ENCODE measurements at places on chromosomes 3 and 15.

DNA sequence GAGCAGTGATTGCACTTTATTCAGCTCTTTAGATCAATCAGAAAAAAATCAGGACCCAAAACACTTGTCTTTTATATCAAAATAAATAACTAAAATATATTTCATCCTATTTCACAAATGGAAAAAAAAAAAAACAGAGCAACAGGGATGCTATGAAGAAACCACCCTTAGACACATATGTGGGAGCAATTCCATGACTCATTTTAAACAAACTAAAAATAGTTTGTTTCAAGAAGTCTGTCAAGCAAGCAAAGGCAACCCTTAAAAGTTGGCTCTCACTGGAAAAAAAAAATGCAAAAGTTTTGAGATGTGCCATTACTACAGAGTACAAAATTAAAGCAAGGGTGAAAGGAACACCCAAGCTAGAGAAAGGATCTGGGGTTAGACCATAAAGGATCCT, 5.7 kb downstream of the ATP13A3 start:
- no peak for DNase-seq

DNA sequence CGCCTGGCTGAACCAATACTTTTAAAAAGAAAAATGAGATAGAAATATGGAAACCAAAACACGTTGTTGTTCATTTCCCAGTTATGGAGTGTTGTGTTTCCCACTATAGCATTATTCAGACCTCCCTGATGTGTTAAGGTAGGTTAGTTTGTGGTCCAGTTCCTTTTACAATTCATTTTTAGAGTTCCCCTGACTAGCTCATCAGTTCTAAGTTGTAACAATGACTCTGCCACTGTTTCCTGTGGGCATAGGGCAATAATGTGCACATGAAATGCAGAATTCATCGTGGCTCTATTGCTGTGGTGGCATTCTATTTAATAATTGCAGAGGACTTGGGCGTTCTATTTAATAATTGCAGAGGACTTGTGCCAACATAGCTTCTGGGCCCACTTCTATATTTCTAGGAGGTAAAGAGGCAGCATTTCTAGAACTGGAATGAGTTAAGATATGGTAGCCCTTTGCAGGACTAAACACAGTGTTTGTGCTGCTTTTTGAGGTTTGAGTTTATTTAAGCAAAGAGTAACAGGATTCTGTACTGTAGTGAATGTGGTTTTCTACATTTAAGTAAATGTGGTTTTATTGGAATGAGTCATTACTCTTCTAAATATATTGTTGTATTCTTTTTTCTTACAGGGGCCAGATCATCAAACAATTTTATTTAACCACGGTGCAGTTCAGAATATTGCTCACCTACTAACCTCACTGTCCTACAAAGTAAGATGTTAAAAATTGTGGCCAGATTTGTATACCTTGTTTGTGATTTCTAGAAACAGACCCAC, 47.5 kb downstream of the ARMC8 start:
- DNase-seq, result no peak

DNA sequence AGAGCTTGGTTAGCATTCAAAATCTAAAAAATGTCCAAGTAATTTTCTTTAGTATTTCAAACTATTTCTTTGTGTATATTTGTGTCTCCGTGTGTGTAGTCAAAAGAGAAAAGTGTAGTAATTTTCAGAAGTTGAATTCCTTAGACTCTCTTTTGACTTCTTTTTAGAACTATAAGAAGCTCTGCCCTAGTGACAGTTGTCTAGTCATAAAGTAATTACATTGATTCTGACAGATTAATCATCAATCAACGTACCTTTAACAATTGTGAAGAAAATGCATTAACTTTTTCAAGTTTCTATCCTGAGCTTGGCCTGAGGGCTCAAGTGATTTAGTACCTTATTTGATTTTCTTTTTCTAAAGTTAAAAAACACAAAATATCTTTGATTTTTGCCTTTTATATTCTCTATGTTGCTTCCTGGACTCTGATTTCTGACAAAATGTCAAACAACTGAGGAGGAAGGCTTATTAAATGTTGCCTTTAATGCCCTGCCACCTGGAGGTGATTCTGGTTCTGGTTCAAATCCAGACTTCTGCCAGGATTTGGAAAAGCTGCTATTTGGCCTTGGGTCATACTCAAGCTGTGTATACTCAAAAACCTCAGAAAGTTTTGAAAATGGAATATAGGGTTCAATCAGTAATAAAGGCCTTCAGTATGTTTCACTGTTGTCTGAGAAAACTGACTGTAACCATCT, 653.6 kb downstream of the NSUN3 start:
- no peak for DNase-seq

- DNase-seq, result no peak
These were observed 20.9 kb downstream of the WNT7A start for GRCh38 chr3:13858768-13859520.

DNA sequence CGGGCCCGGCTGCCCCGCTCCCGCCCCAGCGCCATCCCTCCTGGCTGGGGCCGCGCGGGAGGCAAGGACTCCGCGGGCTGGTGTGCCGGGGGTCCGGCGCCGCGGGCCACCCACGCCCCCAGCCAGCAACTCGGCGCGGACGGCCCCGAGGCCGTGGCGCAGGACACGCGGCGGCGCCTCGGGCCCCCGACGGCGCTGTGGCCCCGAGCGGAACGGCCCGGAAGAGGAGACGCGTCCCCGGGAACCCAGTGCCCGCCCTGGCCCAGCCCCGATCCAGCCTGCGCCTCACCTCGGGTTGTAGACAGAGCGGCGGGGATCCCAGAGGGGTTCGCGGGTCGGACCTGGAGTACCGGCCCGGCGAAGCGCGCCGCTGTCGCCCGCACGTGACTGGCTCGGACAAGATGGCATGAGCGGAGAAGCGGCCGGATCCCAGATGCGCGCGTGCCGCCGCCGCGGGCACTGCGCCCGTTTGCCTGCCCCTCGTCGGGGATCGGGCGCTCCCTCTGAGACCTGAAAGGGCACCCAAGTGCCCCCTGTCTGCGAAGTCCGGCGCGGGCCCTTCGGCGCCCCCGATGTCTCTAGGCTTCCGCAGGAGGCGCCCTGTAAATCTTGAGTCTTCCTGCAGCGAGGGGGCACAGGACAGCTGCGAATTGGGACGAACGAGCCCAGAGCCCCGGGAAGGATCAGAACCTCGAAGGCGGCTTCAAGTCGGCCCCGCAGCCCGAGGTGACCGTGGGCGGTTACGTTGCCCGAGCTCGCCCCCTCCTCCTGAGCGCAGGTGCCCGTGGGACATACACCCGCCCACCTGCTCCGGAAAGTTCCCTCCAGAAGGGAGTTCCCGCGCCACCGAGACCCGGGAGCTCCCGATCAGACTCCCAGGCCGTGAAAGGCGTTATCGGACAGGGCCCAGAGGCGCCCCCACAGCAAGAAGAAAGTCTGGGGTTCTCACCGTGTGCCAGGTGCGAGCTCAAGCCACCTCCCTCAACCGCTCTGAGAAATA, 598 bp upstream of the SFMBT1 start:
- peak; percentile 87 for DNase-seq

GRCh38 chr15:64288577-64288976, 67.4 kb downstream of the CSNK1G1 start:
- DNase-seq, result no peak

DNA sequence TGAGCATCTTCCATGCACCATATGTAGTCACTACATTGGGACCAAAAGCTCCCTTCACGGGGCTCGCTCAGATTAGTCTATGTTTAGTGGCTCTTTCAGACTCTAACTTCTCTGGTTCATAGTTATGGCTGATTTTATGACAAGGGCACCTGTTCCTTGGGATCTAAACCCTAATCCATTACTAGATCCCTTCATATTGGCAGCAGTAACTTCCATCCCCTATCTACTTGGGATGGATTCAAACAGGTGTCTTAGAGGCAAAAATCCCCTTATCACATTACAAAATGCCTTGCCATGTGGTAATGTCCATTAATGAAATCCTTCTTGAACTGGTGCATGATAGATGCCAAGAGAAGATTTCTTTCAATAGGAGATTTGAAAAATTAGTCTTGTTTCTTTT, 96.7 kb upstream of the TP63 start:
- no peak for DNase-seq

- no peak for DNase-seq
These were observed 51.6 kb upstream of the C15orf39 start for GRCh38 chr15:75149867-75150709.

DNA sequence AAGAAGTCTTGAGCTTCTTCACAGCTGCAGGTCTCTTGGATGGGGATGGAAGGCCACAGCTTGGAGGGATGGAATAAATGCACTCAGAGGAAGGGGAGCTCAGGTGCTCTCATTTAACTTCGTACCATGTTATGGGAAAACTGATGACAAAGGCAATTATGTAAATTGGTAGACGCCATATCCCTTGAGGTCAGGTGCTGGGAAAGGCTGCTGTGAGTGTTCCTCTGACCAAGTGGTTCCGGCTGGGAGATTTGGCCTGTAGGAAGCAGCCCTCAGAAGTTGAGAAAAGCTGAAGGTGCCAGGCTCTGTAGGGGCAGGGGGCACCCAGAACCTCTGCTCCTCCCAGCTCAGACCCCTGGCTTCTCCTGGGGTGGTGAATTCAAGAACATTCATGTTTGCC, 47.1 kb downstream of the FAH start:
- DNase-seq, result no peak

GRCh38 chr15:57691082-57691481, 15.4 kb upstream of the POLR2M start:
- no peak for DNase-seq

DNA sequence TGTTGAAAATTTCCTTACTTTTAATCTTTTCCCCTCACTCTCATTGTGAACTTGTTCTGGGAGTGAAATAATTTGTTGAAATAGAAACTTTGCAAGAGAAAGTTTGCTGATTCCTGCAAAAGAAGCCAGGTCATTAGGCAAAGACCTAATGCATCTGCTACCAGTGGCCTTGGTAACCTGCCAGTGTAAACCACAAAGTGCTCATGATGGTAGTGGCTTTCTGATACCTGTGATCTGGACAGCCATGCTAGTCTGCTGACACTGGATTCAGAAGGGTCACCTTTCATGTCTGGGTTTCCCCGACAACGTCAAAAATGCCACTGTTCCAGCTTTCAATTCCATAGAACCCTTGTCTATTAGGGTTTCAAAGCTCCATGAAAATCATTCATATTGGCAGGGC, 123.7 kb upstream of the MCTP2 start:
- DNase-seq, result no peak

- no peak for DNase-seq
These were observed 15.3 kb upstream of the HERC1 start for GRCh38 chr15:63848879-63849551.

- DNase-seq, result peak; percentile 66
These were observed 793 bp downstream of the PCOLCE2 start for GRCh38 chr3:142888099-142888480.

GRCh38 chr15:81373775-81374395, at the start of gene TMC3:
TSS of gene TMC3 (minus strand) at chr15:81374213. CDS start at chr15:81374077, 136 bp downstream.
- no peak for DNase-seq

DNA sequence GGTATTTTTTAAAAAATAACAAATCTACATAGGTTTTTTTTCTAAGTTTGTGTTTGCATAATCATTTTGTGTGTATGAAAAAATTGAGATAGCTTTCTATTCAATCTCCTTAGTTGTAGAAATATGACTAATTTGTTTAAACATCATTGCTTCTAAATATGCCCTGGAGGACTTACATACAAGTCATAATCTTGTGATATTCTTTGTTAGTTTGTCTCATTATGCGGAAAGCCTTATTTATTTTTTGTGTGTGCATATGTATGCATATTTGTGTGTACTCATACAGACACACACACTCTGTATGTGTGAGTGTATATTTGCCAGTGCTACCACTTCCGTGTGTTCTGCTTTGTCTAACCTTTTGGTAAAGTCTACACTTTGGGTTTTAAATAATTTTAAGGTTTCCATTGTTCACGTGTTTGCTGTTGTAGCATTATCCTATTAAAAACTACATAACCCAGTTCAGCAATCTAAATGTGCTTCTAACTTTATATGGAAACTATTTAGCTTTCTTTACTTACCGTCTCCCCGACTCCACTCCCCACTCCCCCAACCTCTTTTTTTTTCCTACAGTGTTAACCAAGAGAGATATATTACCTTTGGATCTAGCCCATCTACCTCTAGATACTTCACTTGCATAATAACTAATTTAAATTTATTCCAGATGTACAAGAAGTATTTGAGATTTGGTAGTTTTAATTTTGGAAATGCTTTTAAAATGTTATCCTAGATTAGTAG, 111.7 kb downstream of the FNDC3B start:
- no peak for DNase-seq

DNA sequence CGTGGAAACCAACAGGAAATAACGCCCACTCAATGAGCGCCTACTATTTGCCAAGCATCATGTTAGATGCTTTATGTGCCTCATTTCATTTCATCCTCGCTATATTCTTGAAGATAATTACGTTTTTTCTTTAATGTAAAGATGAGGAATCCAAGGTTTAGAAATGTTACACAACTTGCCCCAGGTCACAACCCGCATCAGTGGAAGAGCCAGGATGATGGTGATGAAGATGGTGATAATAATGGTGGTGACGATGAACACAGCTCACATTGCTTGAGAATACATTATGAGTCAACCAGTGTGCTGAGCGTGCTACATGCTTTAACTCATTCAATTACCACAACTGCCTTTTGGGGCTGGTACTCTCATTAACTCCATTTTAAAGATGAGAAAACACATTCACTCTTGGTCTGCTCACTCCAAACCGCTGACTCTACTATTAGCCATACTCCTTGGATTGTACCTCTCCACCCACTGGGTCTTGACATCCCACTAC, 21.5 kb upstream of the MYO1E start:
- no peak for DNase-seq

DNA sequence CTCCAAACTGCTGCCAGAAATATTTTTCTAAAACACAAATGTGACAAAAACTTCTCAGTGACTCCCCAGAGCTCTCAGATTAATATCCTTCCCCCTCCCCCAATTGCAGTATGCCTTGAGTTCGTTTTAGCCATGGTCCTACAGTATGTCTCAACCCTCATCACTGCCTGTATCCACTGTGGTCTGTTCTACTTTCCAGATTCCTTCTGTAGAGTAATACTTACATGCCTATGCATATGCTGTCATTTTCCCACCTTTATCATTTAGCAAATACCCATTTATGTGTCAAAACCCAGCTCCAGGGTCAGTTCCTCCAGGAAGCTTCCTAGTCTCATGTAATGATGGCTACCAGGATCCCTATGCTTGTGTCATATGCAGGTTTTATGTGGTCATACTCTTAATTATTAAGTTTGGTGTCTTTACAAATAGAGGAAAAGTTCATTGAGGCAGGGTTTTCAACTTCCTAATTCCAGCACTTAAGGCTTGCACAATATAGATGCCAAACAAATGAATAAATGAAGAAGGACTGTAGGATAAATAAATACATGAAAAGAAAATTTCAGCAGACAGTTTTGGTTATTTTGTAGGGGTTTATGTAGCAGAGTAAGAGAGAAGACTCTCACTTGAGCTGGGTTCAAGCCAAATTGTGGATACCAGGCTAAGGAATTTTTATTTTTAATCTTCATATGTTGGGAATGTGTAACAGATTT, 170.8 kb downstream of the ALCAM start:
- no peak for DNase-seq

GRCh38 chr3:4866866-4867265, 112.4 kb upstream of the BHLHE40 start:
- no peak for DNase-seq

GRCh38 chr3:111539351-111540331, 2.4 kb upstream of the CD96 start:
- peak; percentile 73 for DNase-seq

GRCh38 chr3:82163907-82164520, 402.6 kb upstream of the GBE1 start:
- no peak for DNase-seq

- no peak for DNase-seq
These were observed 303.1 kb upstream of the CTDSPL start for GRCh38 chr3:37558580-37558979.

Data from H9 (cell line).